ENCODE measurements at places on chromosomes 2 and 18. TPM values are rescaled to one million over a fixed set of nuclear protein-coding genes. Genes with fewer than 3 reads are reported as not detected.

DNA sequence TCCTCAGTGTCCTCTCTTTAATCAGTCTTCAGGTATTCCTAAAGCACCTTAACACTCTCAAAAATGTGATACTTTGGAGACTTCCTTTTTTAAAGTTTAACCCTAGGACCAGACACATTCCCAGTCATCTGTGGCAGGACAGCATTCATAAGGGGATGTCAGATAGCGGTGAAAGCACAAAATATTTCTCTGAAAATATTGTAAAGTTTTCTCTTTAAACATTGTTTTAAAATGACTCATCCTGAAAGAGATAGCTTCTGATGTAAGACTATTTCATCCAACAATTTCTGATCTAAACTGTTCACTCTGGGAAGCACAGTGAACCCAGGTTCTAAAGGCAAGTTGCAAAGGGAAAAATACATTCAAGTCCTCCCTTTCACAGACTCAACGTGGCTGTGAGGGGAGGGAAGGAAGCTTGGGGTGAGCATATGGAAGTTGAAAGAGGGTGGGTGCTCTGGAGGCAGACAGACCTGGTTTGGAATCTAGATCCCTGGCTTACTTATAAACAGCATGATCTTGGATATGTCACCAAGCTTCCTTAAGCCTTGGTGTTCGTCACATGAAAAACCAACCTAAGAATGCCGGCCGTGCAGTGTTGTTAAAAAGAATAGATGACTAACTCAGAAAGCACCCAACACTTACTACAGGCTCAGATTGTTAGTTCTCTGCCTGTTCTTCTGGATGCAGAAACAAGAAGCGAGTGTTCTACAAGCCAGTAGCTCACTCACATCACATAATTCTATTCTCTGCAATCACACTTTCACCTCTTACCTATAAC, 12.1 kb downstream of the GALNT14 start:
- no peaks in the 10 kb centered on the region for H3K4me1 ChIP-seq
- H3K27ac ChIP-seq = no peak overlapping the region
- H3K4me3 ChIP-seq = no peak overlapping the region
- no peaks in the 10 kb centered on the region for H3K27me3 ChIP-seq
- H3K36me3 ChIP-seq = no peaks in the 10 kb centered on the region

GRCh38 chr2:14903709-14904374, 271.3 kb downstream of the LRATD1 start:
- no peaks in the 10 kb centered on the region for H3K27me3 ChIP-seq
- no peak overlapping the region for H3K4me3 ChIP-seq
- H3K36me3 ChIP-seq = no peaks in the 10 kb centered on the region
- H3K4me1 ChIP-seq = no peaks in the 10 kb centered on the region
- peak; percentile 77 for DNase-seq
- H3K27ac ChIP-seq = no peak overlapping the region

DNA sequence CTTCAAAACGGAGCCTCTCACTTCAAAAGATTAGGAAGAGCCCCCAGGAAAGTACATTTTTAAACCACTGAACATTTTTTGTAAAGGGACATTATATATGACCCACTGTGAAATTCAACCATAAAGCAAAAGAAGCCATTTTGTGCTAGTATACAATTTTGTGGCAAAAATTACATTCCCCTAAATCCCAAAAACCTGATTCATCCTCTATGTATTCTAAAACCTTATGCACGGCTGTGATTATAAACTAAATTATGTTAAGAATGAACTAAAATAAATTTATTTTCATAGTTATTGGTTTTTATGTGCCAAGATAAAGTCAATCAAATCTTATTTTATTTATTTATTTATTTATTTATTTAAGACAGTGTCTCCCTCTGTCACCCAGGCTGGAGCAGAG, 48.5 kb downstream of the RTN4 start:
- H3K27ac ChIP-seq = no peak overlapping the region
- H3K27me3 ChIP-seq = no peaks in the 10 kb centered on the region
- no peak for DNase-seq
- no peak overlapping the region for H3K4me3 ChIP-seq
- H3K4me1 ChIP-seq = peaks cover 33% of the 10 kb centered on the region
- H3K36me3 ChIP-seq = no peaks in the 10 kb centered on the region

DNA sequence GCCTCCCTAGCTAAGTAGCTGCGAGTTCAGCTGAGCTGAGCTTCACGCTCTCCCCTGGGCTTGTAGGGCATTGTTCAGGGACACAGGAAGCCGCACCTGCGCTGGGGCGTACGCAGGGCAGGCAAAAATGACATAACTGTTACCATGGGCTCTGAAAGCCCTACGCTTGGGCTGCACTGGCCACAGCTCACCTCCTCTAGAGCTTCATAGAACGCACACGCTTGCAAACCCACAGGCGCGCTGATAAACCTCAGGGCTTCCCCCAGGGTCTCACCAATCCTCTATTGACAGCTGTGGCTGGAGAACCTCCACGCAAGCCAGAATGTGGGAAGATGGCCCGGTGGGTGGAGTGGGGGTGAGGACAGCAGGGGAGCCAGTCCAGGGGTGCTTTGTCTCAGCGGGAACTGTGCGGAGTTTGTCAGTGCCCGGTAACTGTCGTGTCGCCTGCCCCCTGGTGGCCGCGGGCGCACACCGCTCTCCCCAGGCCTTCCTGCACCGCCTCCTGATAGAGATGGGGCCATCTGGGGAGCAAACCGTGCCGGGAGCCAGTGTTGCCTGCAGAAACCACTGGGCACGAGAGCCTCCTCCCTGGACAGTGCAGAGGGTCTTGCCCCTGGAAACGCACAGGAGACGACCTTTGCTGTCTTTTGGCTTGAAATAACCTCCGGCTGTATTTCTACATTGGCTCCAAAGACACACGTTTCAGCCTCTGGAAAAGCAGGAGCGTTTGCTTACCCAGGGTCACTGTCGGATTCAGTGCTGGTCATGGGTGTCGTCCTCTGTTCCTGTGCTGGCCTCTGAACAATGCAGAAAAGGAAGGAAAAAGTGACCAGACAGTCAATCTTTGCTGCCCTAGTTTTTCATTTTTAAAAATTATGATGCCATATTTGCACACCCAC, 17.0 kb upstream of the CIDEA start:
- H3K27me3 ChIP-seq = no peaks in the 10 kb centered on the region
- H3K4me3 ChIP-seq = no peak overlapping the region
- no peaks in the 10 kb centered on the region for H3K36me3 ChIP-seq
- H3K27ac ChIP-seq = no peak overlapping the region
- DNase-seq = peak; percentile 74

- no peaks in the 10 kb centered on the region for H3K36me3 ChIP-seq
- peaks cover 17% of the 10 kb centered on the region for H3K27me3 ChIP-seq
- no peak overlapping the region for H3K27ac ChIP-seq
- no peak for DNase-seq
- peaks cover 30% of the 10 kb centered on the region for H3K4me1 ChIP-seq
- H3K4me3 ChIP-seq = no peak overlapping the region
Measured at GRCh38 chr2:176132205-176133171, 3.0 kb downstream of the HOXD8 start.

GRCh38 chr2:224498991-224499390, 86.2 kb downstream of the CUL3 start:
- no peak overlapping the region for H3K4me3 ChIP-seq
- no peaks in the 10 kb centered on the region for H3K36me3 ChIP-seq
- no peak for DNase-seq

DNA sequence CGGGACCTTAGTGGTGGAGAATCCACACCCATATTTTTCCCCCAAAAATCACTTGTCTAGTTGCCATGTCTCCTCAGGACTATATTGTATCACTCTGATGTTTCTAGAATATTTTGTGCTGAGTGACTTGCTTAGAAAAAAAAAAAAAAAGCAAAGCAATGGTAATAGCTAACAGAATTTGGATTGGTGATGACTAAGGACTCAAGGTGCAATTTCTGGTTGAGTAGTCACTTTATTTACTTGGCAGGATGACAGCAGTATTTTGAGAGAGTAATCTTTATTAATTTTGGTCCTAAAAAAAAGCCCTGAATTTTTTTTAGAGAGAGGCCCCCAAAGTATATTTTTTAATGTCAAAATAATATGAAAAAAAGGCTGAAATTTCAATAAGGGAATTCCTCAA, 32.8 kb upstream of the MYO3B start:
- DNase-seq = no peak
- no peaks in the 10 kb centered on the region for H3K36me3 ChIP-seq
- H3K4me3 ChIP-seq = no peak overlapping the region
- no peak overlapping the region for H3K27ac ChIP-seq
- H3K4me1 ChIP-seq = peaks cover 10% of the 10 kb centered on the region
- H3K27me3 ChIP-seq = no peaks in the 10 kb centered on the region

DNA sequence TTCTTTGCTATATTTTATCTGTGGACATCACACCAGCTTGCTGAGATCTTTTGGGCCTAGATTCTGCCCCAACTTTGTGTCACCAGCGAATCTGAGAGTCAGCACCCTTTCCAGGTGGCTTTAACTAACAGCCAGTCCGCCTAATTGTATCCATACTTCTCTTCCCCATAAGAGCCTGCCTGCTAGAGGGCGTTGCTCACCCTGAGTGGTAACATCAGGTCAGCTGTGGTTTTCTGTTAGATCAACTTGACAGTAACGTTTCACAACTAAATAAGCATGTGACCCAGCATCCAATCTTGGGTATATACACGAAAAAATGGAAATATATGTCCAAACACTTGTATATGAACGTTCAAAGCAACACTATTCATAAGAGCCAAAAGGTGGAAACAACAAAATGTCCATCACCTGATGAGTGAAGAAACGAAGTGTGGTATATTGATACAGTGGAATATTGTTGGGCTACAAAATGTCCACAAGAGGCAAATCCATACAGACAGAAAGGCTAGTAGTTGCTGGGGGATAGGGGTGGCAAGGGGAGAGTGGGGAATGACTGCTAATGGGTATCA, 24.9 kb downstream of the EFHD1 start:
- no peaks in the 10 kb centered on the region for H3K36me3 ChIP-seq
- H3K27me3 ChIP-seq = no peaks in the 10 kb centered on the region
- no peaks in the 10 kb centered on the region for H3K4me1 ChIP-seq
- H3K27ac ChIP-seq = no peak overlapping the region
- no peak overlapping the region for H3K4me3 ChIP-seq
- no peak for DNase-seq

- no peak overlapping the region for H3K4me3 ChIP-seq
- H3K36me3 ChIP-seq = no peaks in the 10 kb centered on the region
- no peaks in the 10 kb centered on the region for H3K4me1 ChIP-seq
- H3K27ac ChIP-seq = no peak overlapping the region
Measured at GRCh38 chr2:119521433-119522050, 2.7 kb downstream of the SCTR start.

- no peak overlapping the region for H3K27ac ChIP-seq
- no peaks in the 10 kb centered on the region for H3K4me1 ChIP-seq
- DNase-seq = no peak
- no peaks in the 10 kb centered on the region for H3K27me3 ChIP-seq
- no peak overlapping the region for H3K4me3 ChIP-seq
Measured at GRCh38 chr2:28185153-28185552, 207.5 kb upstream of the FOSL2 start.

DNA sequence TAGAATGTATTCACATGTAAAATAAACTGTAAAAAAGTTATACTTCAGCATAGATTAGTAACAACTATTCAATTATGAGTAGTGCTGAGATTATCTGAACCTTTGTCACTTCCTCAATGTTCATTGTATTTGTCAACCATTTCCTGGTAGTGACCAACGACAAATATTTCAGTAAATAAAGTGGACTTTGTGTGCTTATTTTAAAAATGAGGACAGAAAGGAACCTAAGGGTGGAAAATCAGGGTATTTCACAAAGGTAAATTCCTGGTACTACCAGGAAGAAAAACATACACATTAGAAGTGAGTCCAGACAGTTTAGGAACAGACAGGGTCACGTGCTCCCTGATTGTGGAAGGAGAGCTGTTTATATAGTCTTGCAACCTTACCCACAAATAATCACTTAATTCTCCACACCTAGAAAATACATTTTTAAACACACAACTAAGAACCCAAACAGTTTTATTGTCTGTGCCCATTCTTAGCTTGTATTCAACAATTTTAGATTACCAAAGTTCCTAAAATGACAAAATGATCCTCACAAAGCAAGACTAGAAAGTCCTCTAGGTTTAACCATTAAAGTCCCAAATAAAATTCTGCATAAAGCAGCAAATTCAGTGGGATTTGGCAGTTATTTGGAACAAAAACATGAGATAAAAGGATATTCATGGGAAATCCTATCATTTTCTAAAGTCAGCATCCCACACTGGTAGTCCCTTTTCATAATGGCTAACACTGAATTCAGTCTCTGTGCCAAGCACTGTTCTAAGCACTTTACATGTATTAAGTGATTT, 28.2 kb downstream of the PELI1 start:
- no peak overlapping the region for H3K4me3 ChIP-seq
- H3K36me3 ChIP-seq = no peaks in the 10 kb centered on the region
- no peak overlapping the region for H3K27ac ChIP-seq
- H3K27me3 ChIP-seq = no peaks in the 10 kb centered on the region

- no peak overlapping the region for H3K4me3 ChIP-seq
- no peaks in the 10 kb centered on the region for H3K36me3 ChIP-seq
- H3K4me1 ChIP-seq = no peaks in the 10 kb centered on the region
- H3K27ac ChIP-seq = no peak overlapping the region
Measured at GRCh38 chr2:38907743-38908562, 18.3 kb downstream of the ARHGEF33 start.

EMILIN1 gene
- total RNA-seq = 0.30 TPM

CRYGD gene
- not detected for total RNA-seq

ZNF638 gene
- 133 TPM for total RNA-seq

ELOA2 gene
- not detected for total RNA-seq

IL36G gene
- total RNA-seq = not detected

Data from Caco-2 (cell line).